ENCODE measurements at places on chromosomes 5 and 9.

DNA sequence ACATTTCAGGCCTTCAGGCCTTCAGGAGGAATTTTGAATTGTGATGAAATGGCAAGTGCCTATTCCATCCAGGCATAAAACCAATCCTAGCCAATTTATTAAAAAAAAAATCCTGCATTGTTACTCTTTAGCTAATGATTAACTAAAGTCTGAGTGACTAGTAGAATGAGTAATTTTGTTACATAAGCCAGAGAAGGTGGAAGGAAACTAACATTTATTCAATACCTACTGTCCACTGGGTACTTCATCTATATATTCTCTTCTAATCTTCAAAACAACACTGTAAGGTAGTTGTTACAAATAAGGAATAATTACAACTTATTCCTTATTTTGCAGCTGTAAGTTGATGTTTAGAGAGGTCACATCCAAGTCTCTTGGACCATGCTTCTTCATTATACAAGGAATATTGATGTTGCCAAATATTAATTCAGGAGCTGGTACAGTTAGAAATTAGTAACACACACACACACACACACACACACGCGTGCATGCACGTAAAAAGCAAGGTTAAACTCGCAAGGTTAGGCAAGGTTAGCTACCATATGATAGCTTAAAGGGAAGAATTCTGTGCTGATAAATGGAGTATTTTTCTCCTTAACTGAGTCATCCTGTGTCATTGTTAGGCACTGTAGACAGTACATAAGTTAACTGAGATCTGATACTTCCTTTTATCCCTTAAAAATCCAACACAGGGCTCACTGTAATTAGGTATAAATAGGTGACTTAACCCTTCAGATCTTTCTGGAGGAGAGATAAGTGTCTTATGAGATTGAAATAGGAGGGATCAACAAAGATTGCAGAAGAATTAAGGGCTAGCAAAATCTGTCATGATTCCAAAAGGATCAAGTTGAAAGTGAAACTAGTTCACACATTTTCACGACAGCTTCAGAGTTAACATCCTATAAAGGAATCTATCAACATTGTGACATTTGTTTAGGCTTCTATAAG, 596.9 kb downstream of the PDE4D start:
- DNase-seq: peak; percentile 18

- no peak for DNase-seq
Measured at GRCh38 chr5:454936-455335, 12.0 kb downstream of the EXOC3 start.

DNA sequence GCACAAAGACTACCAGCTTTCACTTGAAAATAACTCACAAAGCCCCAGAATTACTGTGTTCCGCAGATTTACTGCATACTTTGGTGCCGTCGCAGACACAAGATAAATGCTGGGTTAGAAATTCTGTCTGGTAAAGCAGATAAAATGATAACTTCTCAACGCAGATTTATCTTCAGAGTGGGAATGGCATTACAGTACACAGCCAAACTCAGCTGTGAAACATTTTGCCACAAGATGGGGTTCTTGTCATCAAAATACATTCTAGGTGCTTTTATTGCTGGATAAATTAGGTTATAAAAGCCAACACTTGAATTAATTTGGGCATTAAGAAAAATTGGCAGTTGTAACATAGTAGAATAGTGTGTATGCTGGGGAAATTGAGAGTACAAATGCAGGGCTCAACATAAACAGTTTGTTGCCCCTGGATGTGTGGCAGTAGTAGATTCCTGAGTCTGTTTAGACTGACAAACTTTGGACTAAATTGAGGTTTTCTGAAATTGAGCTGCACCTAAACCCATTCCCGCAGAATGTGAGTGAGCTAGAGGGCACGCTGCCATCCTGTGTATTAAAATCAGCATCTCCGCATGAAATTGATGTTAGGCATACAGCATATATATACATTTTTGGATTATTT, 61.1 kb downstream of the LMNB1 start:
- DNase-seq: no peak

DNA sequence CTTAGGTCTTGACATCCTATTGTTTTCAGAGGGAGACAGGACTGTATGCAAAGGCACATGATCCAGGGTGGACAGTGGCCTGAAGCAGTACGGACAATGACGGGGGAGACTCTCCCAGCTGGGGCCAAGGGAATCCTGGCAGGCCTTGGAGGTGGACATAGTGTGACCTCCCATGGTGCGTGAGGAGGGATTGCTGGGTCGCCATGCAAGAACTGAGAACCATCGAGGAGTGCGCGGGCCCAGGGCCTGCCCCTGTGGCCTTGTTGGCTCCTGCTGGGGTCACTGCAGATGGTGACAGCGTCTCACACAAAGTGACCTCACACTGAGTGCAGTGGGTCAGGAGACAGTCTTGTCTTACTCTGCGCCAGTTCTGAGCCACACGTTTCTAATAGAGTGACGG, 192.4 kb downstream of the GADD45G start:
- DNase-seq: no peak
